AG09319 (cell line): ENCODE measurements at places on chromosomes 11 and 22.

DNA sequence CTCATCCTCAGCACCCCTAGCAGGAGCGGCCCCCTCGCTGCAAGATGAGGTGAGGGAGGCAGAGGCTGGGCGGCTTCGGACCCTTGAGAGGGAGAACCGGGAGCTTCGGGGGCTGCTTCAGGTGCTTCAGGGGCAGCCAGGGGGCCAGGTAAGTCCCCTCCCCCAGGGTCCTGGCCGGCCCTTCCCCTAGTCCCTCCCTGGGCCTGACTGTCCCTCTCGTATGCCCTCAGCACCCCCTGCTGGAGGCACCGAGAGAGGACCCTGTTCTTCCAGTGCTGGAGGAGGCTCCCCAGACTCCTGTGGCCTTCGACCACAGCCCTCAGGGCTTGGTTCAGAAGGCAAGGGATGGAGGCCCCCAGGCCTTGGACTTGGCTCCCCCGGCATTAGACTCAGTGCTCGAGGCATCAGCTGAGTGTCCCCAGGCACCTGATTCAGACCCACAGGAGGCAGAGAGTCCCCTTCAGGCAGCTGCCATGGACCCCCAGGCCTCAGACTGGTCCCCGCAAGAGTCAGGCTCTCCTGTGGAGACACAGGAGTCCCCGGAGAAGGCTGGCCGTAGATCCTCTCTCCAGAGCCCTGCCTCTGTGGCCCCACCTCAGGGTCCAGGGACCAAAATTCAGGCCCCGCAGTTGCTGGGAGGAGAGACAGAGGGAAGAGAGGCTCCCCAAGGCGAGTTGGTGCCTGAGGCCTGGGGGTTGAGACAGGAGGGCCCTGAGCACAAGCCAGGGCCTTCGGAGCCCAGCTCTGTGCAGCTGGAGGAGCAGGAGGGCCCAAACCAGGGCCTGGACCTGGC is 4.0 kb downstream of the CCDC88B start:
- no peak for DNase-seq

- DNase-seq: no peak
These were observed 31.2 kb upstream of the P2RY2 start for GRCh38 chr11:73186886-73187285.

DNA sequence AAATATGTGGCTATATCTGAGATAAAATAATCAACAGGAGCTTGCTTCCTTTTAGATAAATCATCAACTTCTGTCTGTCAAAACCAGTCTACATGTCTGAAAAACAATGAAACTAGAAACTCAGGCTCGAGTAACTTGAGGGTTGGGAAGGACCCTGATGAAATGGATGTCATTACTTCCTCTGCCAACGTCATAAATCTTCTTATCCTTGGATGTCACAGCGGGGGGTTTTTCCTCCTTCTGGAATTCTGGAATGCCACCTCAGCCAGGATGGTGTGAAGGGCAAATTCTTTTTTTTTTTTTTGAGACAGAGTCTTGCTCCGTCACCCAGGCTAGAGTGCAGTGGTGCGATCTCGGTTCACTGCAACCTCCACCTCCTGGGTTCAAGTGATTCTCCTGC is 13.4 kb downstream of the LGR4 start:
- DNase-seq: no peak

- DNase-seq: no peak
These were observed 17.1 kb downstream of the SART1 start for GRCh38 chr11:65978391-65979238.

- DNase-seq: peak; percentile 70
These were observed 239.9 kb upstream of the ZC3H12C start for GRCh38 chr11:109853156-109853776.

DNA sequence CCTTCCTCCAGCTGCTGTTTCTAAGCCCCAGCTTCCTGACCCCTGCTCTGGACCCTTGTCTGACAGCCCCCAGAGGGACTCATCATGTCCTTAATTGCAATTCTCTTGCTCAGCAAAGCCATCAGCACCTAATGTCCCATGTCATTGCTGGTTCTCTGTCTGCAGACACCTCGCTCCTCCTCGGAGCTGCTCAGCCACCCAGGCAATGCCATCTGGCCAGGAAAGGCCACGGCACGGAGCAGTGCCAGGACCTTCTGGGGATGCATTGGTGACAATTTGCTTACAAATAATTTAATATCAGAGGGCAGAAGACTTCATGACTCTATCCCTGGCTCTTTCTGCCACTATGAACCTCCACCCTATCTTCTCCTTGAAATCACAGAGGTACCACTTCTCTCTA is 107.0 kb upstream of the THY1 start:
- no peak for DNase-seq

DNA sequence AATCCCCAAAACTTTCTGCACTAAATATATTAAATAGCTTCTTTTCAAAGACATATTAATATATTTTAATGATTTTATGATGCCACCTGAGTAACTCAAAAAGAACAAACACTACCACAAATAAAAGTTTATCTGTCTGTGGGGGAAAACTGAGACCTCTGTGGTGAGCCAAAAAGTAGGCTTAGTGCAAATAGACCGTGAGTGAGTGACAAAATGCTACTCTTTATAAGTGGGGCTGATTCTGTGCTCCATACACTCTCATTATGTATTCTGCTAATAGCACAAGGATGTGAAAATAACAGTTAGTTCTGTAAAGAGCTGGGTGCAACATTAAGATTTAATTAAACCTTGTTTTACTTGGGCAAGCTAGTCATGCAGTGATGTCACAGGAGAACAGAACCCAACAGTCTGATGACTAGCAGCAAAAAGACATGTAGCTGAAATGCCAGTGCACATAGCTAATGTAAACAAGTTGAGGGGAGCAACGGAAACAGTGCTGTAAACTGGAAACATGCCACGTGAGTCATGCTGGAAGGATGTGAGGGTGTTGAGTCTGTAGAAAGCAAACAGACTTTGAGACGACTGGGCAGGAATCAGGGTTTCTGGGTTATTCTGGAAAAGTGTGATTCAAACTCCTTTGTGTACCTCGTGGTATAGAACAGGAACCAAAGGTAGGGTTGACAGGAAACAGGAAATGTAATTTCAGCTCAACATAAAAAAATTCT is 1130.4 kb downstream of the LRRC4C start:
- peak; percentile 98 for DNase-seq
